ENCODE measurements at places on chromosomes 1 and 21.

DNA sequence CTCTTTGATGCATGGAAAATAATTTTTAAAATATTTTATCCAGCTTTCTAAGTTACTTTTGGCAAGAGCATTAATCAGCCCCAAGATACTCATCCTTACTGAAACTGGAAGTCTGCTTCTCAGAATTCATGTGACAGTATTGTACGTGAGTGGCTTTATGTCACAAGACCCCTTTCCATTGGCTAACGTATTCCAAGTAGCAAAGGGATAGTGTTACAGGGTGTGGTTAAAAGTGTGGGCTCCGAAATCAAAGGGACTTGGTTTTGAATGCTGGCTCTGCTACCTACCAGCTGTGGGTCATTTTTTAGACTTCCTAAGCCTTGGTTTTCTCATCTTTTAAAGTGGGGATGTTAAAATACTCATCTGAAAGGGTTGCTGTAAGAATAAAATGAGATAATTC, 91.7 kb downstream of the RHOU start:
- DNase-seq = no peak

- DNase-seq = no peak
Measured at GRCh38 chr1:48693180-48693579, 83.5 kb downstream of the BEND5 start.

GRCh38 chr1:55640708-55641473, 425.7 kb upstream of the USP24 start:
- DNase-seq = no peak

DNA sequence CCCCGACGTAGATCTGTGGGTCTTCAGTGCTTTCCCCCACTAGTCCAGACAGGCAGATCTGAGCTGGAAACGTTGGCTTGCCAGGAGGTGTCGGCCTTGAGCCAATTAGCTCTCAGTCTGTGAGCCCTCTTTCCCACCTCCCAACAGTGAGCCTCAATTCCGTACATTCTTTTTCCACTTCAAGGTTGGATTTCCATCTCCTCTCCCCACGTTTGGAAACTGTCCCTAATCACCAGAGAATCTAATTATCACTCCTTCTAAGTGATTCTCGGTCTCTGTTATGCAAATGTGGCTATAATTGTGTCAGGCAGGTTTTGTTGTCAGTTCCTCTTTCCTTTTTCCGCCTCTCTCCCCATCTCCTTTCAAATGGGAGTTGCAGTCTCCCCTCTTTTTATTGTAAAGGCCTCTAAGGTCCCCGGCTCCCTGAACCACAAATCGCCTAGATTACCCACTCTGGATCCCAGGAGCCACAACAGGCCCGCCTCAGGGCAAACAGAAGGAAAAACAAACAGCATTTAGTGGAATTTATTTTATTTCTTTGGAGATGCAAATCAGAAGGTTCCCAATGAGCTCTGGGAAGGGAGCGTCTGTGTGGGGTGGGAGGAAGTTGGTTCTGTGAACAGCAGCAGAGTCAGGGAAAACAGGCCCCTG, 29.4 kb upstream of the LRRN2 start:
- DNase-seq = no peak

GRCh38 chr21:35641271-35642016, 418.9 kb downstream of the SETD4 start:
- DNase-seq = no peak

DNA sequence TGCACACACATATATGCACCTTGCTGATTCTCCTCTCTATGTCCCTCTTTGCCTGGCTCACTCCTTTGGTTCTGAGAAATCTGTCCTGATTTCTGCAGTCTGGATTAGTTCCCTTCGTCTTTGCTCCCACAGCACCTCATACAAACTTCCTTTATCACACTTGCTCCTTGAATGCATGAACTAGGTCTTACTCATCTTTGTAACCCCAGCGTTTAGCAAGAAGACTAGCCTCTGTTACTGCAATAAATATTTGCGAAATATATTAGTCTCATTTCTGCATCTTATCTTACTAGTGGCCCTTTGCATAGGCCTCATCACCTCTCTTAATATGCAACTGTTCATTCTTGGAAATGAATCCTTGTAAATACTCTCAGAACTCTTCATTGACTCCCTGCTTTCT, 11.4 kb downstream of the SMYD2 start:
- DNase-seq = no peak

GRCh38 chr1:50328552-50328951, 94.7 kb downstream of the DMRTA2 start:
- no peak for DNase-seq

Data from stimulated activated CD4-positive, alpha-beta T cell treated with anti-CD3 and anti-CD28 coated beads, Interleukin-1b, Interleukin-23, amount 100 ng/mL, for 24 hours (primary cell).